Activated CD8-positive, alpha-beta memory T cell treated with anti-CD3 and anti-CD28 coated beads for 48 hours (primary cell): ENCODE measurements at places on chromosomes 7 and 10.

DNA sequence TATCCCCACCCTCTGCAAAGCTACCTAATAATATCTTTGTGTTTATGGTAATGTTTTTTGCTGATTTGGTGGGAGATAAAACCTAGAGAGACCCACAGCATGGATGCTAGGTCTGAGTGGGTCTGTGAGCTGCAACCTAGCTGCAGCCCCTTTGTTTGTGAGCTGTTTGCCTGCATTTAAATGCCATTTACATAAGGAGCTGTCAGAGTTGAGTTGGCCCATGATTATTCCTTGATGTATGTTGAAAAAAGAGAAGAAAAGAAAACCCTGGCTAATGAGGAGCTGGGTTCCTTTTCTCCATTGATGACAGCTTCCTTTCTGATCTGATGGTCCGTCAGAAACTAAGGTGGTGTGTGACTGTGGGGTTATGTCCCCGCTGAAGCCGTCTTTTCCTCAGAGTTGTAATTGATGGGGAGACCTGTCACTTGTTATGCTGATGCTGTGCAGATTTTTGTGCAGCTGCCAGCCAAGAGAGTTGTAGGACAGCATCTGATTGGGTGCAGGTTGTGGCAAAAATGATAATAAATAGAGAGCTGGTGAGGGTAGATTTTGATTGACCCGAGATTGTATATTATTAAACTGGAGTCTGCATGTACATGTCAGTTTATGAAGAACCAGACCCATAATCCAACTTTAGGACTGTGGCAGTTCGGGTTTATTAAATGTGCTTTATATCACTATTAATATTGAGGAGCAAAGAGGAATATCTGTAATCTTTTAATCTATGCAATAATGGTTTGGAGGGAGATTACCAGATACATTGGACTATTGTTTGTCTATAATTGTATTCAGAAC lies 219.8 kb downstream of the AUTS2 start:
- DNase-seq, result no peak

- no peak for DNase-seq
These were observed 234.4 kb upstream of the SLC26A5 start for GRCh38 chr7:103680161-103681144.

DNA sequence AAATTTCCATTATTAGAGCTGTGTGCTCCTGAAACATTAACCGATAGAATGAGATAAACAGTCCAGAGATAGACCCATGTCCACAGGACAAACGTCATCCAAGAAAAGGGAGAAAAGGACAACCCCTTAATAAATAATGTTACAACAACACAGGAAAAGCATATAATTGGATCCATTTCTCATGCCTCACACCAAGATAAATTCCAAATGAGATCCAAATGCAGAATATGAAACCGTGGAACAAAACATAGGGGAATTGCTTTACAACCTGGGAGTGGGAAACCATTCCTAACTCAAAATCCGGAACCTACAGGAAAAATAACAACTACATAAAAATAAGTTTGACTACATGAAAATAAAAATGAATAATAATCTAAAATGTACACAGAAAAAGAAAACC lies 22.4 kb upstream of the NEBL start:
- DNase-seq, result no peak

DNA sequence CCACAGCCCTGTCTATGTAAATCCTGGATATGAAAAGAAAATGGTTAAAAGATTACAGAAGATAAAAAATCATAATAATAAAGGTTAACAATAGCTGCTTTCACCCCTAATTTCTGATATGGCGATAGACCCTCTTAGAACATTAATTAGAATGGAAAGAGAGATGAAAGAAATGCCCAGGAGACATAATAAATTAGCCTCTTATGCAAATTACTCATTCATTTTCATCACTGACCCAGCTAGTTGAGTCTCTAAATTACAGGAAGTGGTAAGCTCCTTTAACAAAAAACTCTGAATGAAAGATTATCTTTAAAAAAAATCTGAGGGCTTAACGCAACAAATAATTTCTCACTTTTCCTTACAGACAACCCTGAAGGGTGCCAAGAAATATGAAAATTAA lies 12.4 kb downstream of the GFRA1 start:
- DNase-seq, result no peak

DNA sequence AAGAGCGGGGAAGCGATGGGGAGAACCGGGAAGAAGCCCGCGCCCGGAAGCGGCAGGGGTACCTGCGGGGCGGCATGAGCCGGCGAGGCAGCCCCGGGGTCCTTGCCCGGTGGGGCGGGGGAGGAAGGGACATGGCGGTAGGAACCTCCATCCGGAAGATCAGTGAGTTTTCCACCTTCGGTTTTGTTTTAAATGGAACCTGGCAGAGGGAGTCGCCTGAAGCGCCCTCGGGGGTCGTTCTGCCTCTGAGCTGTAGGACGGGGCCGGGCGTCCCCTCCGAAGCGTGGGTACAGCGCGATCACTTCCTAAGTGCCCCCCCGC lies 471 bp downstream of the PFKP start:
- DNase-seq, result no peak

DNA sequence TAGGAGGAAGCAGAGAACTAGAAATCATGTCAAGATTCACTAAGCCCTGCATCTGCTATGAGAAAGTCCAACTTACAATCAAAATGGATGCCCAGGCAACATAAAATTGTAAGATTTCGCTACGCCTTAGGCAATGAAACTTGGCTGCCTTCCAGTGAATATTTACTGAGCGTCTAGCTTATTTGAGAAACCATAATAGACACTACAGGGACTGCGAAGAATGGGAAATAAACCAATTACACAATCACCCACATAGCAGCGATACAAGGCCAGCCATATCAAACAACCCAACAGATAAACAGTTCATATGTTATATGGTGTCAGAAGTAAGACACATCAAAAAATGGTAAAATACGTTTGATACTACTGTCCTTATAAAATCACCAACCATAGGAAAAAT lies 545.0 kb upstream of the C7orf33 start:
- DNase-seq, result no peak

DNA sequence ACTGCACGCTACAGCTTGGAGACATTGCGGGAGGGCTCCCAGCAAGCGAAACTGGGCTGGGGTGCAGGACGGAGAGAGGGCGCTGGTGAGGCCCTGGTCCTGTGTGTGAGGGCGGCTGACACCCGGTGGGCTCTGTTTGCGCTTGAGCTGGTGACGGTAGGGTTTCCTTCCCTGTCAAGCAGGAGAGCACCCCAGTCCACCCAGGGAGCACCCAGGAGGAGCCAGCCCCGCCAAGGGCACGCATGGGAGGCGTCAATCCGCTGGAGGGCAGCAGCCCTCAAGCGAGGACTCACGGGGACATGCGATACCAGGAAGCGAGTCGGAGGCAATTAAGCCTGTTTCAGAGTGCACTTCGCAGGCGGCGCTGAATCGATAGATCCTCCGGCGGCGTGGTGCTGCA lies 109.4 kb downstream of the MAD1L1 start:
- DNase-seq, result no peak

GRCh38 chr10:75408911-75409885 lies 7.6 kb upstream of the ZNF503 start:
- no peak for DNase-seq

DNA sequence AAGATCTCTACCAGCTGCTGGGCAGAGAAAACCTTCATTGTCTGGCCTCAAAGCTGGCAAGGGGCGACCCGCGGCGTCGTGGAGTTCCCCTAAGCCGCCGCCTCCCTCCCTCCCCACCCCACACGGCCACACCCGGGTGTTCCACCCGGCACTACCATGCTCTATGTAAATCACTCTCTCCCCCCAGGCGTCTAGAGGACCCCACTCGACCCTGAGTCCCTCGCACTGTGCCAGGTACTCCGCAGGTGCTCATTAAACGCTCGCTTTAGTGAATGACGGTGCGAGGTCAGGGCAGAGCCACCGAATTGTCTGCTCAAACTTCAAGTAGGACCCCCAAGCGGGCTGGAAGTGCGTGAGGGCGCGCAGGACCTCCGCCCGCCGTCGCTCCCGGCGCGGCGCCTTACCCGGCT lies 628 bp downstream of the PARP12 start:
- DNase-seq, result no peak

DNA sequence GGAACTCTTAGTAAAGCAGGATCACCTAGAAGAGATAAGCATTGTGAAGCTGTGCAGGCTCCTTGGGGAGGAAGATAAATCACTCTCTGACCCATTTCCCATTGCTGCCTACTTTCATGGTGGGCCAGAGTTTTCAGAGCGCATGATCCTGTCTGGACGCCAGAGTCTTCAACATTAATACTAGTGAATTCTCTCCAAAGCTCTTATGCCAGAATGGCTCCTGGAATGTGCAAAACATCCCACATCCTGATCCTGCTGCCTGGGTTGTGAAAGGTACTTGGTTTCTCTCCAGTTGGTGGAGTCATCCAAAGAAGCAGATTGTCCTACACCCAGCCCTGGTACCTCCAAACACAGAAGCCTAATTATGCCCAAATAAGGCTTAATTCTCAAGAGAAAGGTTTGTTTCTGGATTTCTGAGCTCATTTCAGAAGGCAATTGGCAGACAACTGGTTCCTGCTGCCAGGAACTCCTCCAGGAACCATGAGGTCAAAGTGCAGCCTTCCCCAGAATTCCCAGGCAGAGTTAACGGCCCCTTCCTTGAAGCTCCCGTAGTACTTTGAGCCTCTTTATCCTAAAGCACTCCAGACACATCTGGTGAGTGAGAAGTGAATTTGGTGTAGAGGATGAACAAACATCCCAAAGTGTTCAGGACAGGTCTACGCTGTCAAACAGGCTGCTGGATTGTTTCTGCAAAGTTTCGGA lies 495.2 kb downstream of the PLXNA4 start:
- no peak for DNase-seq

GRCh38 chr10:483261-483660 lies 206.2 kb downstream of the DIP2C start:
- DNase-seq, result no peak

GRCh38 chr7:73851410-73852338 lies 9.3 kb upstream of the TMEM270 start:
- DNase-seq, result no peak

DNA sequence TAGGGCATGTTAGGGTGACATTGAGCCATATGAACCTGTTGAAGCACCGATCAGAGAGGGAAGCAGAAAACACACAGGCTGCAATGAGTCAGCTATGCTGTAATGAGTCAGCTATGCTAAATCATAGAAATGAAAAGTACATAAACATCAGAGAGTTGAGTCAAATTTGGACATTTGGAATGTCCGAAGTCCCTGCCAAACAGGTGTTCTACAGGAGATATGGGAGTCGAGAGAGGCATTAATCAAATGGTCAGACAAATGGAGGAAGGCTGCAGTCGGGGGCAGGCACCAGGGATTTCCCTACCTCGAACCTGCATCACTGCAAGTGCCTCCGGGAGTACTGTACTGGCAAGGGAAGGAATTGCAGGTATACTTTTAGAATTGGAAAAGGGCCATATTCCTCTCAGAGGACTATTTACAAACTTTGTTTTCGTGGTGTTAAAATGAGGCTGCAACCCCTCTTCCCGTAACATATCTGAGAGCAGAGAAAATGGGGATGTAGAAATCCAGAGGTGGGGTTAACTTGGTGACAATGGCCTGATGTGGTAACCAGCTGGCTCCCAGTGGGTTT lies 8.8 kb upstream of the ZC3HAV1 start:
- DNase-seq, result no peak

DNA sequence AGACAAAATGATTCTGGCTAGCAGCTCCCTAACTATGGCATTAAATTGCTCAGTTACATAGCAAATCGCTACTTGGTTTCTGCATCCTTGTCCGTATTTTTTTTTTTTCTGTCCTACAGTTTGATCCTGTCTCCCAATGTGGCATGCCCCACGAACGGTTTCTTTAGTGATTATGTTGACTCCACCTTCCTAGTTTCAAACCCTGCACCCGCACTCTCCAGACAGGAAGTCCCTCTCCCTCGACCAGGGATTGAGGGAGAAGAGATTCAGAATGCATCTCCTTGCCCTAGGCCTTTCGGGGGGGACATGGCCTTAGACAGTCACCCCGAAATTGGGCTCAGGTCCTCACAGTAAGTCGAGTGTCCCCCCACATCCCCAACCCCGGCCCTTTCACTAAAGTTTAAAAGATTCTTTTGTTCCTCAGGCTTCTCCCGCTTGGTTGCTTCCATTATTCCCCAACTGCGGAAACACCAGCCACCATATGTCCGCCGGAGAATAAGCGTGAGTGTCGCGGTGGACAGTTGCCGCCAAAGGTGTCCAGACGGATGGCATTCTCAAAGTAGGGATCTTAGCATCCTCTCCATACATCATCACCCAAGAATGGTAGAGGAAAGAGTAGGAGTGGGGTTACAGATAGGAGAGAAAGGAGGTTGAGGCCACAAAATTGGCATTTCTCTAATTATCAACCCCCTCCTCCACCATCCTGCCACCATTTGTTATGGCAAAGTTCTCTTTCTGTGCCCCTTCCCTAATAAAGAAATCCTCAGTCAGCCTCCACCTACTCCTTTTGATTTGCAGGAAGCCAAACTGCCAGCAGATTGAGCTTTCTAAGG lies 7.3 kb downstream of the EVX1 start:
- DNase-seq, result no peak

DNA sequence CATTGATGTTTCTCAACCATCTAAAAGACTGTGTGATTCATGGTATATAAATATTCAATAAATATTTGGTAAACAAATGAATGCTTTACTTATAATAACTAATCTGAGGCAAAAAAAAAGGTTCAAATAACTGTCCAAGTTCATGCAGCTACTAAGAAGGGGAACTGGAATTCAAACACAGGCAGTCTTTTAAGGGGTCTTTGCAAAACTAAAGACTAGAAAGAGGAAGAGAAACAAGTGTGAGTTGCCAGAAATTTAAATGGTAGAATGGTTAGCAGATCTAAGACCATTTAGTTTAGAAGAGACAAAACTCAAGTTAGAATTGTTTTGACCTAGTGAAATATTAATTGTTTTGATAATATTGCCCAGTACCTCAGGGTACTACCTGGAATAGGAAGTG lies 642.0 kb upstream of the LRRN3 start:
- no peak for DNase-seq

DNA sequence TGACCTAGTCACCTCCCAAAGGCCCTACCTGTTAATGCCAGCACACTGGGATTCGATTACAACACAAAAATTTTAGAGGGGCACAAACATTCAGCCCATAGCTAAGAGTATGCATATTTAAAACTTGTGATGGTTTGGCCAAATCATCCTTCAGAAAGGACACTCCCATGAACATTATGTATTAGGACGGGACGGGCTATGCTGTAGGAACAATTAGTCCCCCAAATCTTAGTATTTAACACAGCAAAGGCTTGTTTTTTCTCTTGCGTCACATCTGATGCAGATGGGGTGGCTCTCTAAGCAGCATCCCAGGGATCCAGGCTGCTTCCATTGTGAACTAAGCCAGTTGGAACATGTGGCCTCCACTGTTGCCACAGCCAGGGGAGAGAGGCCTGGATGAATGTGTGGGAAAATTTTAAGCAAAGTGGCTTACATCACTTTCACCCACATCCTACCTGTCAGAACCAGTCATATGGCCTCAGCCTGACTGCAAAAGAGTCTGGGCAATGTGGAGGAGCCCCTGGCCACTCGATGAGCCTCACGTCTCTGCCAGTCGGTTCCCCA lies 26.6 kb downstream of the CHST3 start:
- no peak for DNase-seq

GRCh38 chr10:3681642-3682554 lies 103.1 kb downstream of the KLF6 start:
- DNase-seq, result no peak

- no peak for DNase-seq
These were observed 275.2 kb downstream of the IPMK start for GRCh38 chr10:57992321-57993077.

- no peak for DNase-seq
These were observed 23.4 kb upstream of the FXYD4 start for GRCh38 chr10:43347997-43348396.

GRCh38 chr10:111018021-111018420 lies 58.8 kb upstream of the ADRA2A start:
- no peak for DNase-seq
